Left hindlimb (tissue), 1 donor: ENCODE measurements at places on chromosomes 2 and 18.

DNA sequence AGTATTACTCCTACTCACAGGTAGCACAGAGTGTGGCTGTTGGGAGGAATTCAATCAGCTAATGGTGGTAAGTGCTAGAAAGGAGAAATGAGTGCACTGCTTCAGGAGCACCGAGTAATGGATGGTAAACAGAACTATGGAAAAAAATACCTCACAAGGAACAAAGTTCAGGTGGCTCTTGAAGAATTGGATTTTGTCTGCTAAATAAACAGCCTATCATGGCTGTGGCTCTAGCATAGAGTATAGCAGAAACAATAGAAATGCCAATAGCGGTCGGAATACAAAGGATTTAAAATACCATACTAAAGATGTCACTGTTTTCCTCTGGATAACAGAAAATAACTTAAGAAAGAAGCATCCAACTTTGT is 482.5 kb downstream of the NUP35 start:
- DNase-seq, result no peak

DNA sequence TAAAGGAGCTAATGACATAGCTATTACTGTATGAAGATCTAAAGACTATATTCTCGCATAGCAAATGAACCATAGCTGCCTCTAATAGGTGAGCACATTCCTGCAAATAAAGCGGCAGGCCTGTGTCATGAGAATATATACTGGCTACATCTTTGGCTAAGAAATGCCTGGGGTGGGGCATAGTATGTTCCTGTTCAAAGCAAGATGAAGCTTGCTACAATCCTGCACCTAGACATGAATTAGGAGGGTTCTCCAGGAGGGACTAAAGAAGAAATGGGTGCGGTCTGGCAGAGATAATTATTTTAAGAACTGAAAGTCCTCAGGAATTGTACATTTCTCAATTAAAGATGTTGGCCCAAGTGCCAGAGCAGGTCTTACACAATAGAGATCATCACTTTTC is 46.8 kb upstream of the PLA2R1 start:
- no peak for DNase-seq

GRCh38 chr2:106542746-106543359 is 55.7 kb downstream of the CD8B2 start:
- DNase-seq, result peak; percentile 66

DNA sequence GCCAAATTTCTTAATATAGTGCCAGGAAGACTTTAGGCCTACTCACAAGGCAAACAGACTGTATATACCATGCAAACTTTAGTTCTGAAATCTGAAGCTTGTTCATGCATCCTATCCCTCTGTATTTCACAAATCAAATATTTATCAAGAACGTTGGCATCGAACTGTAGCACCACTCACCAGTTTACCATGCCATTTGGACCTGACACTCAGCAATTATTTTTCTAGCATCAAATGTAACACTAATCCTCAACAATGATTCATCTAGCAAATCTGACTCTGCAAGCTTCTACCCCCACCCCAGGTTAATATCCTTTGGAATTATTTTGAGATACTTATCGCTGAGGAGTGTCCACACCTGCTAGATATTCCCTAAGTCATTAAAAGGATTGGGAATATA is 1506.6 kb downstream of the LRP1B start:
- DNase-seq, result no peak

DNA sequence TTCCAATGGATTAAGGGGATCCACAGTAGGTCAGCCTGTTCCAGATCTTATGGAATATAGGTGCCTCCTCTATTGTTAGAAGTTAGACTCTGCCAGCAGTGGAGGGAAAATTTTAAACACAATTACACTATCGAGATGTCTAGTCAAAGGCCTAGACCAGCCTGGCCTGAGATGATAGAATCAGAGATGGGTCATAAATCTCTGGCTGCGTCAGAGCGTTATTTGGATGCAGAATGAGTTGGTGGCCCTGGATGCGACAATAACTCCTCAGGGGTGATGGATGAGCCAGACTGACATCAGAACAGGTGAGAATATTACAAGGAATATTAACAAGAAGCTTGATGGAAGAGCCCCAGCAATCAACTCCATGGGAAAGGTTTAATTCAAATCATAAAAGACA is 149.3 kb upstream of the TCF4 start:
- DNase-seq, result no peak

GRCh38 chr2:12062053-12062395 is 315.6 kb downstream of the LPIN1 start:
- no peak for DNase-seq

- DNase-seq, result no peak
These were observed 6.1 kb upstream of the SERPINB8 start for GRCh38 chr18:63963615-63964256.

- peak; percentile 68 for DNase-seq
These were observed 50.5 kb downstream of the IMPA2 start for GRCh38 chr18:12031846-12032245.

DNA sequence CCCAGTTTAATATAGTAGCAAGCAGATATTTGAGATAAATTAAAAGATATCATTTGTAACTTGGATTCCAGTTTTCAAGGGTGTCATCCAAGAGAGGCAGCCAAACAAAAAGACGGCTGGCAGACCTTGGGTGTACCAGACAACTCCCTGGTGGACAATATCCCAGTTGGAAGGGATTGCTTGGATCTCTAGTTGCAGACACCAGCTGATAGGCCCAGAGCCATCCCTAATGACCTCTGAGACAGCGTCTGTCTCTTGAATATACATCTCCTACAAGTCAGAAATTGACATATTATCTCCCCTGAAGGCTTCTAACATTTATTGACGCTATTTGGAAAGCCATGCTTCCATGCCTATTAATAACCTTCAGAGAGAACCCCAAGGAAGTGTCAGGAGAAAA is 67.7 kb downstream of the ACVR1 start:
- no peak for DNase-seq

- peak; percentile 80 for DNase-seq
These were observed 1.0 kb downstream of the ACVR1 start for GRCh38 chr2:157874997-157875640.

DNA sequence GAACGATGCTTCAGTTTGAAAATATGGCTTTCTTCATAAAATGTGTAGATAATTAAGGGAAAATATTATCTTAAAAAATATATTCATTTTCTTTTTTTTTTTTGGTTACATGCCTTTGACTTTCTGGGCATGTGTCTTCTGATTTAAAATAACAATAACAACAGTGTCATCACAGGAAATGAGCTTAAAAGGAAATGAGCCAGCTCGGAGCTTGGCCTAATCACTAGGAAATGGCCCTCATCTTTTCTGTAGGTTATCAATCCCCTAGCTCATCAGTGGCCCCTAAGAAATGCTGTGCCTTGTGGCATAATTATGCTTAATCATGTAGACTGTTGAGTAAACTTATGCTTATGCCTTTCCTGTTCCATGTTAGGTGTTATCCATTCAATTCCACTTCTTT is 141.8 kb upstream of the FHL2 start:
- no peak for DNase-seq

- DNase-seq, result peak; percentile 74
These were observed 9.4 kb downstream of the CYP1B1 start for GRCh38 chr2:38066421-38067115.

DNA sequence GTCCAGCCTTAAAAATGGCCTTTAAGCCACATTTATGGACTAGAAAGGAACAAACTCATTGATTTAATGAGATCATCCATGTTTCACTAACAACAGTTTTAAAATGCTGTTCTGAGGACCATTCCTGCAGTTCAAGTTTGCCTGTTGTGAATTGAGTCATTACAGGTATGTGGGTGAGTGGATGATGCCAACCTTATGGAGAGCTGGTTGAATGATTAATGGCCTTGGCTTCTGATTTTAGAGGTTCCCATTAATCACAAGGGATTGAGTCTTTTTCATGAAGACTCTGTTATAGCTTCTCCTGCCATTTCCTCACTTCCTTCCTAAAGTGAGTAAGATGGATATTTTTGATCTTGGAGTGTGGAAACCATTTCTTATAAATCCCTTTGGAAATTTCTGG is 459.8 kb upstream of the SLC14A2 start:
- no peak for DNase-seq

- DNase-seq, result no peak
These were observed 150.7 kb downstream of the GALNT14 start for GRCh38 chr2:30987566-30987965.

- DNase-seq, result no peak
These were observed 494.7 kb downstream of the ARHGAP15 start for GRCh38 chr2:143623909-143624260.

- no peak for DNase-seq
These were observed 109.8 kb upstream of the FZD5 start for GRCh38 chr2:207879536-207879935.

DNA sequence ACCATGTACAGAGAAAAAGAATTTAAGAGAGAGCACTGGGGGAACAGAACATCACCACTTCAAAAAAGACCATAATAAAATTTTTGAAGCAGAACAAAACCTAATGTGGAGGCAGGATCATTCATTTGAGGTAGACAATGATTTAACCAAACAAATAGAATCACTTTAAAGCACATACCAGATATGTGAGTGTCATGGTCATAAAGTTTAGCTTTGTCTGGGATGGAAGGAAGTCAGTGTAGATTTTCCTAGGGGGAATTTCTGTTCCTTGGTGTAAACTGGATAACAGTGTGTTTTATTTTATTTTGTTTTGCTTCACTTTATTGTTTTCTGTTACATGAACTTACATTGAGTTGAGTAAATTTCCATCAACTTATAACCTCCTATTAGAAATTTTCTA is 120.8 kb downstream of the CRIM1 start:
- DNase-seq, result no peak

DNA sequence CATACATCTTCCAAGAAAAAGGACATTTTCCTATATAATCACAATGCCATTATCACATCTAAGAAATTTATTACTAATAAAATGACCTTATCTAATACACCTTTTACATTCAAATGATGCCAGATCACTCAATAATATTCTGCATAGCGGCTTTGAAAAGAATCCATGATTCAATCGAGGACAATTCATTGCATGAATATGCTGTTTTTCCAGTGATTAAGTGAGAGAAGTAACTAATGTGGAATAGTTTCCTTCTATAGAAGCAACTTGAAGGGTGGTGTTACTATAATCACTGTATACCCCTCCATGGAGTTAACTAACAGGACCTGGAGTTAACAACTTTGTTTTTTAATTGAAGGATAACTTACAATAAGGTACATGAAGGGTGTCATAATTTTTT is 9.1 kb downstream of the PLEK start:
- no peak for DNase-seq

GRCh38 chr2:143474586-143474985 is 345.4 kb downstream of the ARHGAP15 start:
- no peak for DNase-seq

DNA sequence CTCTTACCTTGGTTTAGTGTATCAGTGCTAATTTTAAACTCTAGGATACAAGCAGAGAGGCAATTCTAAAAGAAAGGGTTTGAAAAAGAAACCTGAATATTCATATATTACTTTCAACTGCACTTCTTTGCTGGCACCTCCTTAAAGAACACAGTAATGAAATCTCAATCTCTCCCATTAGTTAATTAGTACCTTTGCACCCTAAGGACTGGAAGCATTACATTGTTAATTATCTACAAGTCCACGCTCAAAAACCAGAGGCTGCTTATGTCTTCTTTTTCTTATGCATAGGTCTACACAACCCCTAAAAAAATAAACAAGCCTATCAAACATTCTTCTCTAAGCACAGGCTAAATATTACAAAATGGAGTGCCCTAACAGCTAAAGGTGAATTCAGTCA is 20.2 kb downstream of the EPHA4 start:
- DNase-seq, result no peak

DNA sequence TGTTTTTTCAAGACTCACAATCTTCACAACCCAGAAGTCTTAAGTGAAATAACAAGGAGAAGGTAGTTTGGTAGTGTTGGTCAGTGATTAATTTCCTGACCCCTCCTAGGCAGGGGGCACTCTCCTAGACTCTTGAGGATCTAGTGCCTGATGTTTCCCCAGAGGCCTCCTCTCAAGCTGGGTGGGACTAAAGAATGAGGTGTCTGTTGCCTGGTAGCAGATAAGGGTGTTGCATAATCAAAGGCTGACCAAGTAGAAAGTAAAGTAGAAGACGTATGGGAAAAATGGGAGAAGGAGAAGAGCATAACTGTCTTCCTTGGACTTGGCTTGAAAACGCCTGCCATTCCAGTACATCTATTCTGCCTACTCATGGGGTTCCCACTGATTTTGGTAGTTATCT is 37.8 kb downstream of the VIT start:
- no peak for DNase-seq

GRCh38 chr2:10497797-10498251 is 49.7 kb upstream of the ODC1 start:
- peak; percentile 85 for DNase-seq
